M059J (cell line): ENCODE measurements at places on chromosomes 7 and 10.

GRCh38 chr7:79452495-79453265, 787 bp downstream of the MAGI2 start:
- DNase-seq: peak; percentile 33

- DNase-seq: no peak
Observed at GRCh38 chr10:124020981-124021815, 72.2 kb downstream of the CHST15 start.

GRCh38 chr10:73810735-73811465, 498 bp downstream of the NDST2 start:
- peak; percentile 22 for DNase-seq

DNA sequence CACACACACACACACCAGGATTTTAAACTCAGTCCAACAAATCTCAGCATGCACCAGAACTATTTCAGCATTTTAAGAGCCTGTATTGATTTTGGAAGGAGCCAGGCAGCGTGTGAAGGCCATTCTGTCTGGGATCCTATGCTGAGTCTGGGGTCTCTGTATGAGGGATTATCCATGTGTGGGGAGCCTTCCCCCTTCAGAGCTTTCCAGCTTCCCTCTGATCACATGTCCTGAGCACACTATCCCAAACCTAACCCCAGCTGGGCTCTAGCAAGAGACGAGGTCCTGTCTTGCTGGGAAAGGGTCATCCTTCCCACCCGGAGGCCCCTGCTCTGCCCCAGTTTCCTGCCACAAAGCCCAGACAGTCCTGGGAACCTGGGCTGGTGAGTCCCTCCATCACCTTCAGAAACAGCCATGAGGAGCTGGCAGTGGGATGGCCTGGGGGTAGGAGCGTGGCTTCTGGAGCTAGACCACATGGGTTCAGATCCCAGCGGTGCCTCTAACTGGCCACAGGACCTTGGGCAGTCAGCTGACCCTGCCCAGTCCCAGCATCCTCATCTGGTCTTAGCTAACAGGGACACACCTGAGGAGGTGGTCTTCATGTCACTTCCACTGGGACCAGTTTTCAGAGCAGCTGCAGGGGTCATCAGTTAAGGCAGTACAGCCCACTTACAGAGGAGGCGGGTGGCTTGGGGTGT, 79.6 kb upstream of the RET start:
- DNase-seq: no peak

GRCh38 chr10:101616415-101617101, 28.4 kb downstream of the DPCD start:
- DNase-seq: no peak

GRCh38 chr10:121574519-121575166, 23.6 kb downstream of the FGFR2 start:
- DNase-seq: no peak

- DNase-seq: peak; percentile 92
Observed at GRCh38 chr10:47165711-47166404, 134.1 kb upstream of the GDF10 start.

- no peak for DNase-seq
Observed at GRCh38 chr7:36272211-36272566, 117.5 kb upstream of the ANLN start.

- peak; percentile 53 for DNase-seq
Observed at GRCh38 chr7:102287111-102287980, 678 bp downstream of the SH2B2 start.

- peak; percentile 25 for DNase-seq
Observed at GRCh38 chr10:29386342-29386999, 97.6 kb downstream of the LYZL1 start.

DNA sequence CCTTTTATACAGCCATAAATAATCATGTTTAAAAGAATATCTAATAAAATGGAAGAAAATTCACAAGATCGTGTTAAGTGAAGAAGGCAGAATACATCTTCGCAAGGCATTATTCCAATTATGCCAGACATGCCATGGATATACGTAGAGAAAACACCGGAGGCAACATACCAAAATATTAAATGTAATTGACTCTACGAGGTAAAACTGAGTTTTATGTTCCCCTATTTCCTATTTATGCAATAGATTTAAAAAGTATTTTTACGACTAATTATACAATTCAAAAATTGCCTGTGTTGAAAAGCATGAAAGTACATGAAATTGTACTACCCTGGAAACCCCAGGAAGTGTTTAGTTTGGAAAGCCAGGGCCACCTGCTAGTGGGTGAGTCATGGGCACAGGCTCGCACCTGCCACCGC, 936 bp upstream of the REPIN1 start:
- no peak for DNase-seq

- DNase-seq: no peak
Observed at GRCh38 chr10:33886299-33886698, 551.8 kb upstream of the NRP1 start.

GRCh38 chr10:91642831-91643692, 10.2 kb upstream of the PPP1R3C start:
- peak; percentile 38 for DNase-seq

DNA sequence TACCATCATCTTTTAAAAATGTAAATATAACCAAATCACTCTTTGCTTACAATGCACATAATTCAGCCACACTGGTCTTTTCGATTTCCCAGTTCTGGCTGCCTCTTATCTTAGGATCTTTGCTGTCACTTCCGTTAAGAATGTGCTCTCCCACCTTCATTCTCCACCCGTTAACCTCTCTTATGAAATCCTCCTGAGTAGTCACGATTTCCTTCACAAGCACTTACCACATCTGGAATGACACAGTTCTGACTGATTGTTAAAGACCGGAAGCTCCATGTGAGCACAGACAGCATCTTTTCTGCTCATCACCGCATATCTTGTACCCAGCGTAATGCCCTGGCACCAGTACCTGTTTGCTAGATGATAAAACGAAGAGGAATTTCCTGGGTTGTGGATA, 84.3 kb downstream of the CUL2 start:
- peak; percentile 94 for DNase-seq

DNA sequence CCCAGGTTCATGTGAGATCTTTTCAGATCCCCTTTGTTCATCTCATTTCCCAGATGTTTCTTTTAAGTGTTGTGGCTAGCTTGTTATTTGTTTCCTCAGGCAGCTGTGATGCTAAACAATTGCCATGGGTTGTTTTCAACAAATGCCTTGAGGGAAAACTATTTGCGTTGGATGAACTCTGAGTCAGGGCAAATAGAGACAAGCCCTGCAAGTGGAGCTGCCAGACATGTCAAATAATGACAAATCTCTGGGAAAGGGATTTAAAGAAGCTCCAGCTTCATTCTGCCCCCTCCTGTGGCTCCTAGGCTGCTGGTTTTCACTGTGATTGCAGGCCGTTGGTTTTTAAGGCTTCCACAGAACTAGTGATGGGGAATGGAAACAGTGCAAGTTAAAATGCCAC, 272.4 kb upstream of the SP8 start:
- no peak for DNase-seq

DNA sequence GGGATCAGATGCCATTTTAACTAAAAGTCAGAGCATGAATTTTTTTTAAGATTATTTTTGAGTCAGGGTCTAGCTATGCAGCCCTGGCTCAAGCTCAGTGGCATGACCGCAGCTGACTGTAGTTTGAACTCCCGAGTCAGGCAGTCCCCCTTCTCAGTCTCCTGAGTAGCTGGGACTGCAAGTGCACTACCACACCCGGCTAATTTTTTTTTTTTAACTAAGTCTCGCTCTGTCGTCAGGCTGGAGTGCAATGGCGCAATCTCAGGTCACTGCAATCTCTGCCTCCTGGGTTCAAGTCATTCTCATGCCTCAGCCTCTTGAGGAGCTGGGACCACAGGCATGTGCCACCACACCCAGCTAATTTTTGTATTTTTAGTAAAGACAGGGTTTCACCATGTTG, 7.8 kb downstream of the TAS2R41 start:
- DNase-seq: no peak

DNA sequence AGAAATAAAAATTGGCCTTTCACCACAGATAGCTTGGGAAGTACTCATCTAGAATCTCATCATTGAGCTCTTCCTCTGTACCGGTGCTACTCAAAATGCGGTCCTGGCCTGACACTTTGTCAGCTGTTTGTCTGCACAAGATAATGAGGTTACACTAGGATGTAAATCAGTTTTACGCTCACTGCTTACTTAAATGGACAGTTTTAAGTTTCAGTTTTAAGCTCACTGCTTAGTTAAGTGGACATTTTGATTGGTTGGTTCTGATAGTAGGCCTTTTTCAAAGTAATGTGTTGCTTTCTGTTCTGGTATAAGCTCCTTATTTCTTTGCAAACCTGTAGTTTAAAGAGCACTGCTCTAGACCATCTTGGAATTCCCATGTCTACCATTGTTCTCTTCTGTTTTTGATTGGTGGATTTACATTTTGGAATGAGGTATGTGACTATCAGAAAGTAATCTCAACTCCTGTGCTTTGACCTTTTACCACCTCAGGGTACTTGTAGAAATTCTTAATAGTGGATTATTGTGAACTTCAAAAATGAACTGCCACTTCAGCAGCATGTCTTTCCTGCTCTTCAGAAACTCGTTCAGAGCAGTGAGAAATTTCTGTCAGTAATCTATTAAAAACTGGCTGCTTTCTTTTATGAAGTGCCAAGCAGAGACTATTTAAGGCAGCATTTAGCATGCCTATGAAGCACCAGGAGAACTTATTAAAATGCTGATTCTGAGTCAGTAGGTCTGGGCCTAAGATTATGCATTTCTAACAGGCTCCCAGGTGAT, 55.0 kb downstream of the C1GALT1 start:
- no peak for DNase-seq

GRCh38 chr10:61765176-61766087, 102.7 kb downstream of the CABCOCO1 start:
- no peak for DNase-seq

DNA sequence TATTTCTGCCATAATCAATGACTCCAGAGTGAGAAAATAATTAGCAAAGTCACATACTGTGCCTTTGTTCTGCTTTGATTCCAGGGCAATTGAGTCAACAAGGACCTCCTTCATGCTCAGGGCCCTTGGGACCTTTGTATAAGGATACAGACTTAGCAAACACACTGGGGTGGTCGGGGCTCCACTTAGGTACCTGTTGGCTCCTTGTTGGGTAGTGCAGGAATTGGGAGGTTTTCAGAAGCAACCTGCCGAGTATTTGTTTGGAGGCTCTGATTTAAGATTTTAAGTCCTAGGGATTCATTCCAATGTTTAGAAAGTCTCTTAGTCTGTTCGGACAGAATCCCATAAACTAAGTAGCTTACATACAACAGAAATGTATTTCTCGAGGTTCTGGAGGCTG, 3.0 kb downstream of the ADCK2 start:
- DNase-seq: no peak

GRCh38 chr7:92716825-92717580, 119.4 kb downstream of the CDK6 start:
- DNase-seq: no peak

DNA sequence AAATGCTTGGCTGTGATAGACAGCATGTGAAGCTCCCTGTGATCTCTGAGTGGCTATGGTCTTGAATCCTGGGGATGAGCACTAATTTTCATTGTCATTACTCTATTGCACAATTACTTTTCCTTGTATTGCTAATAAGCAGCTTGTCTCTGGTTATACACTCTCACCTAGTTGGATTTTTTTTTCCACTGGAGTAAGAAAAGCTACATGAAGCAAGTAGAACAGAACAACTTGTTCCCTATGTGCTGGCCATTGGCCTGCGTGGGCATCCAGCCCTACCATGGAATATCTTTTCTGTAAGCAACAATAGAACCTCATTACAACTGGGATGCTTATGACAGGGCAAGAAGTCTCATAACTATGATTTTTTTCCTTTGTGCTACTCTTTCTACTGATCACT, 807.4 kb downstream of the TNS3 start:
- DNase-seq: no peak

GRCh38 chr7:146683439-146683838, 566.8 kb downstream of the CNTNAP2 start:
- peak; percentile 1 for DNase-seq

- DNase-seq: peak; percentile 79
Observed at GRCh38 chr7:79504607-79505389, 51.3 kb upstream of the MAGI2 start.

DNA sequence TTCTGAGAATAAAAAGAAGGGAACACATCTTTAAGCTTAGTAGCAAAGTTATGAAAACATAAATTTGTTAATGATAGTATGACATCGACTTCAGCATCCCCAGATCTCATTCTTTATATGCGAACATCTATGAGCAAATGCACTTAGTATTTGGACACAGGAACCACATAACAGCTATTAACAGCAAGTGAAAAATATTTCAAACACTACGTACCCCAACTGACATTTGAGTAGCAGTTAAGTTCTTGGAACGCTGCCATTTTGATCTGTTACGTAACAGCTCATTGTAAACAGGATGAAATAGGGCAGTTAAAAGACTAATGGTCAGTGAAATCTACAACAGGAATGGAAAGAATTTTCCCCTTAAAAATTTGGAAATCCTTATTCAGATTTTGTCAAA, 428.9 kb downstream of the TNS3 start:
- DNase-seq: peak; percentile 94

GRCh38 chr10:131553581-131553980, 242.1 kb upstream of the TCERG1L start:
- DNase-seq: no peak

DNA sequence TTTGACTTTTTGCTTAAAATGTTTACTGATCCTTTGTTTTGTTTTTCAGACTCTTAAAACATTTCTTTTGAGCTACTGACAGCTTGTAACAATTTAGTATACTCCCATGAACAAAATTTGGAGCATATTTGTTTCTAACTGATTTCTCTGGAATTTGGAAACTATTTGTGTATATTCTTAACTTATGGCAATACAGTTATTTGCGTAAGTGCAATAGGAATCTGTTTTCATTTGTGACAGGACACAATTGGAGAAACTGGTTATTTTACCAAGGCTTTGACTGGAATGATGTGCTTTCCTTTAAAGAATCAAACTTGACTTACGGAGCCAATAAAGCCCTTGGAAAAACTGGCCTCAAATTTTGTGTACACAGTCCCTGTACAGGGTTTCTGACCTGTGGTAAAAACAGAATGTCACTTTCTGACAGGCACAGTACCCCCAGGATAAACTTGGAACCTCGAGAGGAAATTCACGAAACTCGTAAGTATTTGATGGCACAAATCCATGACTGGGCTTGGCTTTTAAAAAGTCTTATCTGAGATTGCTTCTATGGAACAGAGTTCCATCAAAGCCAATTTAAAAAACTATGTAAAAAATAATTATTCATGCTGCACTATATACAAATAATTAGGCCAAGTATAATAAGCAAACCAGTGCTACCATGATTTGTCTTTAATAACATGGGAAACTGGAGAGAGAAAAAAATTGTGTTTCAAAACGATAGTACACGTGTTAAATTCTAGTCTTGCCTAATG, 70.4 kb downstream of the ST8SIA6 start:
- no peak for DNase-seq

DNA sequence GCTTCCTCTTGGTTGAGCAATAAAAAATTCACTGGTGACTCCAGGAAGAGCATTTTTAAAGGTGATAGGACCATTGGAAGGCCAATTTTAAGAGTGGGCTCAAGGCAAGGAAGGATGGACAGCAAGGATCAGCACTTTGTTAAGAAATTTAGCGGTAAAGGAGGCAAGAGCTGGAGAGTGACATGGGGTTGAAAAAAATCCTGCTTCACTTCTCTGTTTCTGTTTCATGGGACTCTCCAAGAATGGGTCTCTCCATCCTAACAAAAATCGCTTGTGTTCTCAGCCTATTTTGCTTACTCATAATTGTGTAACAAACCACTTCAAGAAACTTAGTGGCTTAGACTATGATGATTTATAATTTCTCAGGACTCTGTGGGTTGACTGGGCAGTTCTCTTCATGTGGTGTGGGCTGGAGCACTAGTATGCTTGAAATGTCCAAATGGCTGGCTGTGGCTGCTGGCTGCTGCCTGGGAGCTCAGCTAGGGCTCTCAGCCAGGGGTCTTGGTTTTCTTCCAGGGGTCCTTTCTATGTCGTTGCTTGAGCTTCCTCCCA, 59.8 kb upstream of the ZNRF2 start:
- DNase-seq: peak; percentile 90

- no peak for DNase-seq
Observed at GRCh38 chr7:25520516-25520915, 292.2 kb upstream of the NPVF start.
